ENCODE measurements at places on chromosomes 7 and 10.

DNA sequence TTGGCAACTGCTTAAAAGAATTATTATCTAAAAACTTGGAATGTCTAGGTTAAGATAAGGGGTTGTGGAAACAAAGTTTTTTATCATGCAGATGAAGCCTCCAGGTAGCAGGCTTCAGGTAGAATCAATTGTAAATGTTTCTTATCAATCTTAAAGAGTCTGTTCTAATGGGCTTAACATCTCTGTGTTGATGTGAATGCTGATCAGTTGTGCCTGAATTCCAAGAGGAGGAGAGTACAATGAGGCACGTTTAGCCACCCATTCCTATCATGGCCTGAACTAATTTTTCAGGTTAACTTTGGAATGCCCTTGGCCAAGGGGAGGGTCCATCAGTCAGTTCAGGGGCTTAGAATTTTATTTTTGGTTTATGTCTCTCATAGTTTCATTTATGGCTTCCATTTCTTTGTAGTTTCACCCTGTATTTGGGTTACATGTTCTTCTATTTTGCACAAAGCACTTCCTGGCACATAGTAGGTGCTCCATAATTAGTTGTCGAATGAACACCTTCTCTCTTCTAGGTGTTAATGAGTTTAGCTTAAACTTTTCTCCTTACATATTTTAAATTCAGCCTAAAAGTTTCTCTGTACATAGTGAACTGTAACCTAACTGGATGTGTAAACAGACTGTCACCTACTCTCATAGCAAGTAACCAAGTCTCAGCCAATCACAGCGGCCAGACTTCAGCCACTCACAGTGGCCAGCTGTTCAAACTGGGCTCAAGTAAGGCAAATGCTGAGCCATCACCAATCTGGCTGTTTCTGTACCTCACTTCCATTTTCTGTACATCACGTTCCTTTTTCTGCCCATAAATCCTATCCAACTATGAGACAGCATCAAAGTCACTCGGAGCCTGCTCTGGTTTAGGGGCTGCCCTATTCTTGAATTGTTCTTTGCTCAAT, 34.7 kb downstream of the ALOX5 start:
- no peak for DNase-seq

GRCh38 chr7:77791336-77791735, 6.9 kb downstream of the TMEM60 start:
- DNase-seq = no peak

DNA sequence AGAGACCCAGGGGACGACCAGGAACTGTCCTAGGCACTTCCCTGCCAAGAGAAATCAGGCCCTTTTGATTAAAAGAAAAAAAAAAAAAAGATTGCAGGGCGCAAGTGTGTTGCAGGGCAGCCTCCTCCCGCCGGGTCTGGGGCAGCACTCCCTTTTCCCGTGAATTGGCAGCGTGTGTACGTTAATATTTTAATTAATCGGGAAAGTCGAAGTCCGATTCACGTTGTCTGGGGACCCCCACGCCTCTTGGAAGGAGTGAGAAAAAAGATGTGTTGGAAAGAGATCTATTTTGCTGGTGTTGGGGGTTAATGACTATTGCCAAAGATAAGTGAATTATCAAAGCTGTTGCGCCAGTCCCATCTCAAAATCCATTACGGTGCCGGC, 1.3 kb upstream of the EBF3 start:
- DNase-seq = no peak

GRCh38 chr7:106978425-106979420, 65.8 kb upstream of the PRKAR2B start:
- DNase-seq = no peak

DNA sequence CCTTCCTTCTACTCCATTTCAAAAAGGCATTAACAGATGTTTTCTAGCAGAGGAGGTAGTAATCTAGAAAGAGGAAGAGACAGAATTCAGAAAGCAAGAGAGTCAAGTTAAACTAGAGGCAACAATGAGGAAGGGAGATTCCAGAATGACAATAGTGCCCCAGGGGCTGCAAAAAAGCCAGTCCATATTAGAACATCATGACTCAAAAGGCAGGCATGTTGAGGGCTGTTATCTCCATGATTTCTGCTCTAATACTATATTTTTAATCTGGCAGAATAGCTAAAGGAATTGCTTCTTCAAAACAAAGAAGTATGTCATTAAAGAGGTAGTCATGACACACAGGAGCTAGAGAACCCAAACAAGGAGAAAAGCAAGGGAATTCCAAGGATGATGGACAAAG, 599.6 kb downstream of the INHBA start:
- DNase-seq = no peak

DNA sequence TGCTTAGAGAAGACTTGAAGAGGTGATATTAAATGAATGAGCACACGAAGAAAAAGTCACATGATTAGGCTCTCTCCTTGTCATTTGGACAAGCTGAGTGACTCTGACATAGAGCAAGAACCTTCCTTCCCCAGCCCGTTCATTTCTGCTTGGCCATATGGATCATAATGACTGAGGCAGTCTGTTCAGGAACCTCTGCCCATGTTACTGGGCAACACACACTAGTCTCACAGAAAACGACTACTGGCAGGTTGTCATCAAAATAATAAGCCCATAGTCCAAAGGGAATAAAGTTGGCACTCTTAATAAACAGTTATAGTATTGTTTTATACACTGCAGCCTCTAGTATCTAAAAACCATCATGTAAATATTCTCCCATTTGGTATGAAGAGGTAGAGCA, 635.0 kb downstream of the REEP3 start:
- DNase-seq = no peak

- DNase-seq = no peak
Measured at GRCh38 chr10:48905311-48905710, 34.3 kb downstream of the LRRC18 start.

- no peak for DNase-seq
Measured at GRCh38 chr10:92569071-92569470, 4.8 kb downstream of the IDE start.

- no peak for DNase-seq
Measured at GRCh38 chr7:28405662-28406061, 6.7 kb upstream of the CREB5 start.

DNA sequence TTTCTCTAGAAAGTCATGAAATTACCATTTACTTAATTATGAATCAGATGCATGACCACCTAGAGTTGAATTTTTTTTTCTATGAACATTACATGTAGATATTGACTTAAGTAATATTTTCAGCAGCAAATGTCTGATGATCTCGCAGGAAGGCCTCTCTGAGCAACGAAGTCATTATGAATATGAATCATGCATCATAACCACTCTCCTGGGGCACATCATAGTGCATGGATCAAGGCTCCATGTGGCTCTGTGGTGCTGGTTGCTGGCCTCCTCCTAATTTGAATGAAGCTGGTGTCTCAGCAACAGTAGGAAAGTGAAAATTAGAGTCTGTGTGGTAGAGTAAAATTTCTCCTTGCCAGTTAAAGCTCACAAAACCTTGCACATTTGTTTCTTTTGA, 121.4 kb upstream of the INHBA start:
- DNase-seq = no peak

- no peak for DNase-seq
Measured at GRCh38 chr7:156907656-156908055, 14.7 kb upstream of the LMBR1 start.

GRCh38 chr10:85420501-85421191, 945.9 kb downstream of the GRID1 start:
- no peak for DNase-seq

GRCh38 chr7:37765872-37766525, 82.4 kb upstream of the NME8 start:
- no peak for DNase-seq

- no peak for DNase-seq
Measured at GRCh38 chr7:18283045-18283444, 212.5 kb upstream of the HDAC9 start.

DNA sequence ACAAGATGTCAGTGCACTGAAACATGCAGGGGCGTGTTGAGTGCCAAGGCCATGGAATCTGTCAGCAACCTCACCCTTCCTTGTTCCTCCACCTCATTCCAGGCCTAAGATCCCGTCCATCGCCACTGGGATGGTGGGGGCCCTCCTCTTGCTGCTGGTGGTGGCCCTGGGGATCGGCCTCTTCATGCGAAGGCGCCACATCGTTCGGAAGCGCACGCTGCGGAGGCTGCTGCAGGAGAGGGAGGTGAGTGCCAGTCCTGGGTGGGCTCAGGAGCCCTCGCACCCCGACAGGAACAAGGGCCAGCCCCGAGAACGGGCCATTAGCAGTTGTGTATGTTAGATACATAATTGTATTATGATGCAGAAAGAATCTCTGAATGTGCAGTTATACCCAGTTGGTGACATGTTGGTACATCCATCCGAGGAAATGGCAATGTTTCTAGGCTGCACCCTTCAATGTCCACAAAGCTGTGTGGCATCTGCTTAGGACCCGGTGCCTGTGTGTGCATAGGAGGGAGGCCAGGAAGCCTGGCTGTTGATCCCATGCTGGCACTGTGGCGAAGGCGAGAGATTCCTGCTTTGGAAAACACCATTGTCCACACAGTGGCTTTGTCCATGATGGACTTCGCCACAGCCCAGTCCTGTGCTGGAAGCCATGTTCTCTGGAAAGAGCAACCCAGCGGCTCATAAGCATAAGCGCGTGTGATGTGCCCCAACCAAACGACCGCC, 154.2 kb downstream of the EGFR start:
- DNase-seq = no peak

GRCh38 chr7:23027261-23027660, 13.3 kb upstream of the HYCC1 start:
- DNase-seq = no peak

DNA sequence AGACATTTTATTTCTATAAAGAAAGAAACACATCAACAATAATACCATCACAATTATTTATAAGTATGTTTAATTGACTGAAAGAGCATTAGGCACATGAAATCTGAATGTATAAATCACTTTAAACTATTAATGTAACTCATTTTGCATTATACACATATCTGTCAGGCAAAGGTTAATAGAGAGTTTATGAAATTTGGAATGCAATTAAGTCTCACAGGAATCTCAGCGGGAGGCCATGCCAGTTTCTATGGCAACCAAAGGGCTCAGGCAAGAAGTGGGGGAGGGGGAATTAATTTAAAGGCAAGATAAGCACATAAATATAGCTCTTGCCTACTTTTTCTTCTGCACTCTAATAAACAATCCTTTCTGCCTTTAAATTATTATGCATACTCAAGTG, 152.6 kb downstream of the SLC16A9 start:
- DNase-seq = no peak

- no peak for DNase-seq
Measured at GRCh38 chr7:17580856-17581255, 282.4 kb downstream of the AHR start.

DNA sequence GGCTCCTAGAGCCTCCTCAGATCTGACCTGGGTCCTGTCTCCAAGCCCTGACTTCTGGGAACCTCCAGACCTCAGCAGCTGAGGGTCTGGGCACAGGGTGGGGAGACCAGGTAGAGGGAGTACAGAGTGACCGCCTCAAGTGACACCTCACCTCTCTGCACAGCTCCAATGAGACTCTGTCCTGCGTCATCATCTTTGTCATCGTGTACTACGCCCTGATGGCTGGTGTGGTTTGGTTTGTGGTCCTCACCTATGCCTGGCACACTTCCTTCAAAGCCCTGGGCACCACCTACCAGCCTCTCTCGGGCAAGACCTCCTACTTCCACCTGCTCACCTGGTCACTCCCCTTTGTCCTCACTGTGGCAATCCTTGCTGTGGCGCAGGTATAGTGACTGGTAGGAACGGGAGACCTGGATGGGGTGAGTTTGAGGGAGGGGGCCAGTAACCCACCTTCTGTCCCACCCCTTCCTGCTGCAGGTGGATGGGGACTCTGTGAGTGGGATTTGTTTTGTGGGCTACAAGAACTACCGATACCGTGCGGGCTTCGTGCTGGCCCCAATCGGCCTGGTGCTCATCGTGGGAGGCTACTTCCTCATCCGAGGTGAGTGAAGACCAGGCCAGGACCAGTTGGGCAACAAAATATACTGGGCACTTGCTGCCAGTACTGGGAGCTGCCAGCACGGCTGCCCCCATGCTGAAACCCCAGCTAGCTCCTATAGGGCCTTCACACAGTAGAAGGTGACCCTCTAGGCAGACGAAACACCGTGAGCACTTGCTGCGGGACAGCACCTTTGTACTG, 17.8 kb downstream of the SMO start:
- DNase-seq = no peak

DNA sequence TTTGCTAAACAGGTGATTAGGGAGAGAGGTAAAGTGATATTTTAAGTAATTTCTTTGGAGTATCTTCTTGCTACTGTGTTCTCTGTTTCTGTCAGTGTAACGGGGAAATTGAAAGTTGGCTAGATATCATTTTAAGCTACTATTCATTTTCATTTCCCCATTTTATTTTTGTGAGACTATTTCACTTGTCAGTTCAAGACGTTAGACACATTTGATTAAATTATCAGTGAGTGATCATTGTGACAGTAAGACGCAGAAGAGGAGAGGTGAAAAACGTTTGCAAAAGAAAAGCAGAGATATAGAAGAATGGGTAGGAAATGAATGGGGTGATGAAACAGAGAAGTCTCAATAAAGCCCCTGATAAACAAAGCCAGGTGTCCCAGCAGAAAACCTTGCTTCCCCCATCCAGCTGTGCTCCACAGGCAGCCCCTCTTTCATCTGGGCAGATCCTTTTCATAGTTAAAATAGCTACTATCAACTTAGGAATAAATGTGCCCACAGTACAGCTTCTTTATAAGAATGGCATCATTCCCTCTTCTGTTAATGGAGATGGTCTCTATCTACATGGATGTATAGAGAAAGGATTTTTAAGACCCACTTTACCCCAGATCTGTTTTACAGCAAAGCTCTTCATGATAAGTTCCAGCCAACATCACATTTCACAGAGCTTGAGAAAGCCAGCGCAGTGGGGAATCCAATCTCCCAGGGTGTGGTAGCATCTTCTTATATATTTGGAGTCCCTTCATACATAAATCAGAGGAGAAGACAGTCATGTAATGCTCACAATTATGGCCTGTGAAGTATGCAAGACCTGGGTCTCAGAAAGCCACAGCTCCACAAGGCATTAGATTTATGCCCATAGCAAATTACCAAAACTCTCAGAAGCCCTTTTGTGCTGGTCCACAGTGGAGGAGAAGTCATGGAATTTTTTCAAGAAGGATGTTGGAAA, 138.1 kb upstream of the ITGB1 start:
- DNase-seq = no peak

Measured in gastrocnemius medialis (tissue), 4 donors.